GM19239 (cell line): ENCODE measurements at places on chromosomes 6 and 20.

- DNase-seq, result no peak
Measured at GRCh38 chr6:39193201-39193791, 36.0 kb downstream of the KCNK5 start.

GRCh38 chr6:83193747-83194566 lies 800 bp downstream of the RWDD2A start:
- no peak for DNase-seq

GRCh38 chr6:137487181-137487868 lies 6.9 kb downstream of the OLIG3 start:
- DNase-seq, result no peak

DNA sequence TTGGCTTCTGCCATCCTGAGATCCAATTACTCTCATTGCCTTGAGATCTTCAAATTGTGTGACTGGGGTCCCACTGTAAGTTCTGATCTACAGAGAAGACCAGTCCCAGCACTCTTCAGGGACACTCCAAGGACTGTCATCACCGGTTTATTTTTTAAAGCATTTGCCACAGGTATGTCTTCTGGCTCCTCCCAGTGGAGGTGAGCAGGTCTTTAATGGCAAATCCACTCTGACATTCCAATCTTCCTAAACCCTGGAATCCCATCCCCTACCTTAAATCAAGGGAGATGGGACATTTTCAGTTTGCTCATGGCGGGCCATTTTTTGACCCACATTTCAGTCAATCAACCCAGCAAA lies 35.2 kb upstream of the IYD start:
- no peak for DNase-seq

- no peak for DNase-seq
Measured at GRCh38 chr6:17096652-17097051, 5.2 kb upstream of the STMND1 start.

DNA sequence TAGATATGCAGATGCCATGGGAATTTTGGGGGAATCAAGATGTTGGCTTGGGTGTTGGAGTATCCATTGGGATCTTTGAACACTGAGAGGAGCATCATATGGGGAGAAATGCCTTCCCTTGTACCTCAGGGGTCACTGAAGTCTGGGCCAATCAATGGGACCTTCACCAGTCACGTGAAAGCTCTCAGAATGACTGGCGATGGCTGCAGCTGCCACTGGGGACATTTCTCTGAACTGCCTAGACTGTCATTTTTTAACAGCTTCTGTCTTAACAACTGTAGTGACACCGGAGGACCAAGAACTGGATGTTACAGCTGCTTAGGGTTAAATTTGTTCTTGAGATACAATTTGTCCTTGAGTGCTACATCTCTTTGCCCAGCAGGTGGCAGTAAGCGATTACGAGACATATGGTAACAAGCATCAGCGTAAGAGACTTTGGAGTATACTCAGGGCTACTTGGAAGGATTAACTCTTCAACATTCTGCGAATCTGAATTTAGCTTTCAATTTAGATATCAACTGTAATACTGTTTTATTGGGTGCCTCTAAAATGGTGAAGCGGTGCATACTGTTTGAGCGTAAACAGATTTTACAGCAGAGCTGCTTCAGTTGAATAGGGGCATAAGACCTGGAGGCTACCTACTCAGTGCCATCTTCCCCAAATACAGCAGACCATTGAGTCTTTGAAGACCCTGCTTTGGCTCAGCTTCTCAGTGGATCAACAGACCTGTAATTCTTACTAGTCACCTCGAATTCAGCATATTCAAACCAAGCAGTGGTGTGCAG lies 36.0 kb downstream of the CCN2 start:
- peak; percentile 21 for DNase-seq

DNA sequence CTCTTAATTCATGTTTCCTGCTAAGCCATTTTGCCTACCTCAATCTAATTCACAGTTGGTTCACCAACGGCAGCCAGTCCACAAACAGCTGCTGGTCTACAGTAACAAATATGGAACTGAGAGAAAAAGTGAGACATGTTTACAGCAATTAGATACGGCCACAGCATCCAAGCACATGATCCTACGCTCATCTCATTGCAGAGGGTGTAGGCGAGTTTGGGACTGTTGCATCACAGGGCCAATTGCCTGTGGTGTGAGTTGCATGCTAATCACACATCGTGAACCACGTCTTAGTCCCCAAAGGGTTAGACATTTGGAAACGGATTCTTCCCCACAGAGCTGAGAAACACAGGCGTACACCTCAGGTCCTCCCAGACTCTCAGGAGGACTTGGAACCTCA lies 166.9 kb downstream of the EYA2 start:
- DNase-seq, result no peak

GRCh38 chr6:16471222-16471909 lies 233.0 kb downstream of the GMPR start:
- DNase-seq, result no peak

DNA sequence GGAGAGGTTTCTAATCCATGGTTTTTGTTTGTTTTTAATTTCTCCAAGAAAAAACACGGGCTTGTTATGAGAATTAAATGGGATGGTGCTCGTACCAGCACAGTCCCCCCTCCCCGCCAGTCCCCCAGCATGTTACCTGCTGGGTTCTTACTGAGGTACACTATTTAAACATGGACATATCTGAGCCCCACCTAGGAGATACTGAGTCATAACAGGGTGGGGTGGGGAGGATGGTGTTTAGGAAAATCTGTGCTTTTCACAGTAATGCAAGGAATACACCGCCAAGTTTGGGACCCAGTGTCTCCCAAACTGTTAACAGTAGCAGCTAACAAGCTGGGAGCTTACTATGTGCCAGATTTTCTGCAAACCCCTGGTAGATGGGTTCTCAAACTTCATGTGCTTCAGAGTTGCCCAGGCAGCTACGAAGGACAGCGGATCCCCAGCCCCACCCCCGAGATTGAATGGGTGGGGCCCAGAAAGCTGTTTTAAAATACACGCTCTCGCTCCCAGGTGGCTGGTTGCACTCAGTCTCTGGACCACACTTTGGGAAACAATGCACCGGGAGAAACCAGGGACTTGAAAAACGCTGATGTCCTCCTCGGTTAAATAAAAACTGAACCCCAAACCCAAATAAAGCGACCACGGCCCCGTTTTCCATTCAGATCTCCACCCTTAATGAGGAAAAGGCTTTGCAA lies 995 bp downstream of the ZFP64 start:
- peak; percentile 49 for DNase-seq

DNA sequence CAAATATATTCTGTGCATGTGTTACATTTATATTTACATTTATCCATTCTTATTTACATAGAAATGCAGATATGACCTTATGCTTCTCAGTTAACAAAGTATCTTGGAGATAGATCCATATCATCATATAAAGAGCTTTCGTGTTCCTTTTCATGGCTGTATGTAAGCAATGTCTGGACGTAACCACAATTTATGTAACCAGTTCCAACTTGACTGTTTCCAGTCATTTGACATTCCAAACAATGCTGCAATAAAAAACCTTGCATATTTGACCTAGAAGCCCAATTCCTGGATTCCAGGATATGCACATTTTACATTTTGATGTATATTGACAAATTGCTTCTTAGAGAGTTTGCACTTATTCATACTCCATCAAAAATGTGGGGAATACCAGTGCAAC lies 113.7 kb upstream of the F13A1 start:
- DNase-seq, result no peak

DNA sequence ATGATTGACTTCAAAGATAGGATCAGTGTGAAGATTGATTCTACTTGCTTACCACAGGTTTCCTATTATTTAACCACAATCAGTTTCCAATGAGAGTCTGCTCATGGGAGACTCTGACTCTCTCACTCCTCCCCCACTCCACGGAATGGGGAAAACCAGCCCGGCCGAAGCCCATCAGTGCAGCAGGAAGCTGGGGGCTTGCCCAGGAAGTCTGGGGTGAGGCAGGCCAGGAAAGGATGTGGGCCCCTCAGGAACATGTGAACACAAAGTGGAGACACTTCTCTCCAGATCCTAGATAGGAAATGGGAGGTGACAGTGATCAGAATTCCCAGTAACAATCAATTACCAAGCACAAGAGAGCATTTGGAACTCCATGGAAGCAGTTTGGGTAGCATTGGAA lies 144.2 kb downstream of the TTLL2 start:
- no peak for DNase-seq

- DNase-seq, result no peak
Measured at GRCh38 chr6:155690820-155691219, 235.2 kb upstream of the NOX3 start.

- DNase-seq, result no peak
Measured at GRCh38 chr6:97468981-97469380, 186.0 kb upstream of the MMS22L start.

DNA sequence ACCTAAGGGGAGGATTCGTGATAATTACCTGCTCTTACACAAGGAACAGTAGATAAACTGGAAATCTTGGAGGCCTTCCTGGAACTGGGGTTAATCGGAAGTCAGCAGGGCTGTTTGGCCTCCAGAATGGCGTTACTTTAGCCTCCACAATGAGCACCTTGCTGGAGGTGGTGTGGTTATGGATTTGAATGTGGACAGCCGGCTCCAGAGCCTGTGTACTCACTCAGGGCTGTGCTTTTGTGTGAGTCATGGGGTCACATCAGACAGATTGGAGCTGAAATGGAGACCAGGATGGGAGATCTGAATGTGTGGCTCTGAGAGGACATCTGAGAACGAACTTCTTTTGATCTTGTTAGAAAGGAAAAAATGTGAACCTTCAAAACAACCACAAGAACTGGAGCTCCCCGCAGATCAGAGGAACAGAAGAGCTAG lies 30.4 kb downstream of the IGF2R start:
- DNase-seq, result no peak
